BJ (cell line): ENCODE measurements at places on chromosomes 7 and 10.
A peak's percentile ranks its signal among the peaks of the same experiment; 100 is the strongest.

DNA sequence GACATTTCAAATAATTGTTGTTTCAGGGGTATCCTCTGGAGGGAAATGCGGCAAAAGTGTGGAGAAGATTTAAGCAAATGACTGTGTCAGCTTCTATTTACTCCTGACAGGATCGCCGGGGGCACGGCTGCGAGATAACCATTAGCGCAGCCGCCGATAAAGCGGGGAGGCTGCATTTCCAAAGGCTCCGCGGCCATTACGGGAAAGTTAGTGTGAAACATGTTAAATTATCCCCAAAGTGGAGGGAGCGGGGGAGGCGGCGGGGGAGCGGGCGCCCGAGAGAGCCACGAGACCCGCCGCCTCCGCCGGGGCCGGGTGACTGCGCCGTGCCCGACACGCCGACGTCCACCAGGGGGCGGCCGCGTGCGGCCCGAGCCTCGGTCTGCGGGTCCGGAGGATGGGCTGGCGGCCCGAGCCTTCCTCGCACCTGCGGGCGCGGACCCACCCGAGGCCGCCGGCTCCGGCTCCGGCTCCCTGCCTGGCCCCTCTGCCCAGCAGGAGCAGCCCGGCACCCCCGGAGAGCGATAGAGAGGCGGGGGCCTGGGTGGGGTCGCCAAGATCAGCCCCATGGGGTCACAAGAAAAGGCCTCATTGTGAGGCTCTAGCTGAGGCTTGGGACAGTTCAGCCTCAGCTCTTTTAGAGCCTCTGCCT, 74.4 kb upstream of the PAX2 start:
- no peak for DNase-seq

- no peak for DNase-seq
These were observed 450.2 kb downstream of the PLXNA4 start for GRCh38 chr7:132125872-132126595.

DNA sequence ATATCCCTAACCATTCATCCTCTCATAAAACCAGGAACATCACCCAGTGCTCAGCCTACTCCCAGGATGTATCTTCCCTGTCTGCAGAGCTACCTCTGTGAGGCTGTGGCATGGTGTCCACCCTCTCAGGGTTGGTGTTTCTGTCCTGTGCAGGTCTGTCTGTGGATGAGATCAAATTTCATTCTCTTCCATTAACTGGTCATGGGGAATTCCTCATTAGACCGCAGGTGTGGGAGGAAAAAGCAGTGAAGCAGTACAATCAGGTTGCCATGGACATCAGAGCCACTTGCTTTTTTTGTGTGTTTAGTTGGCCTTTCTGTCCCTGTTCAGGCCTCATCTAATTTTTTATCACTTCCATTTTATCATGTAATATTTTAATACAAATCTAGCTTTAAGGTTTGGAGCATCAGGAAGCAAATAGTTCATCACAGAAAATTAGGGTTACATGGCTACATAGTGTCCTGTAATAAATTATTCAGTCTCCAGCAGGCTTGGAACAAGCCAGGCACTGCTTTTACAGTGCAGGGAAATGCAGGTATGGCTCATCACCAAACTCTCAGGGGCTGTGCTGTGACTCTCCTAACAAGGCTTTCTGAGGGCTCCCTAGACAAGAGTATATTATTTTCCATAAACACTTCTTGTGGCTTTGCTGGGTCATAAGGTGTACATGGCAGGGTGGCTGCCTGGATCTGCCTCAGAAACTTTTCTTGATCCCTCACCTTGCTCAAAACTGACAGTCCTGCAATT, 594.9 kb upstream of the IGFBP3 start:
- no peak for DNase-seq

DNA sequence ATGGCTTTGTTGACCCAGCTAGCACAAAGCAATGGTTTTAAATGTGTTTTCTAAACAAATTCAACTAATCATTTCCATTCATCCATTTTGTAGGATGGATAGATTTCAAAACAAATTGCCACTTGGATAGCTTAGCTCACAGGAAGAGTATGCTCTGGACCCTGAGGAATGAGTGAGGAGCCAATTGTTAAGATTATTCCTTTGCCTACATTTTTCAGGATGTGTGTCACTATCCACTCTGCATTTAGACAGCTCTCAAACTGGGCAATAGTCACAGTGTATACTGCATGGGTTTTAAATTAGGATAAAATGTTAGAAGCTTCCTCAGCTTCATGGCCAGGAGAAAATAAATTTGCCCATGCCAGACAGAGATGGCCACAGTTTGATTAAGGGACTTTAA, 605.6 kb upstream of the TEX47 start:
- DNase-seq: no peak

DNA sequence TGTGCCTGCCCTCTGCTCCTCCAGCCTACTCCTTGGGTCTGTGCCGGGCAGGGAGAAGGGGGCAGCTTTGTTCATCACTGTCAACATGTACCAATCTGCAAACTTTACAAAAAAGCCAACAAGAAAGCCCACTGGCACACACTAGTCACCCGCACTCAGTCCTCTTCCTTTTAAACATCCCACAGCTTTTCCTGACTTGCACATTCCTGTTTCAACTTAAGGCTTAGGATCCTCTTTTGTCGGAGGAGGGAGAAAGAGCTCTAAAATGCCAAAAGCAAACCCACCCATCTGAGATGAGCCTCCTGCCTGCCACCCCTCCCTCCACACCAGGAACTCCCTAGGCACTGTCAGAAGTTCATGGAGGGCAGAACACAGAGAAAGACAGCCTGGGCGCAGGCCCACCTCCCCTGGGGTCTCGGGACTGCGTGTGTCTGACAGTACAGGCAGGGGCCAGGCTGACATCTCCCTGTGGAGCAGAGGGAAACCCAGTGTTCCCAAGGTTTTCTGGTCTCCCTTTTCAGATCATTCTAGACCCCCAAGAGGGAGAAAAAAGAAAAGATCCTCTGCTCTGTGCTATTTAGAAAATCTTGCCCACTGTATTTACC, 5.4 kb downstream of the PDIA4 start:
- no peak for DNase-seq

GRCh38 chr10:4807761-4808507, 18.1 kb upstream of the AKR1E2 start:
- DNase-seq: peak; percentile 65

DNA sequence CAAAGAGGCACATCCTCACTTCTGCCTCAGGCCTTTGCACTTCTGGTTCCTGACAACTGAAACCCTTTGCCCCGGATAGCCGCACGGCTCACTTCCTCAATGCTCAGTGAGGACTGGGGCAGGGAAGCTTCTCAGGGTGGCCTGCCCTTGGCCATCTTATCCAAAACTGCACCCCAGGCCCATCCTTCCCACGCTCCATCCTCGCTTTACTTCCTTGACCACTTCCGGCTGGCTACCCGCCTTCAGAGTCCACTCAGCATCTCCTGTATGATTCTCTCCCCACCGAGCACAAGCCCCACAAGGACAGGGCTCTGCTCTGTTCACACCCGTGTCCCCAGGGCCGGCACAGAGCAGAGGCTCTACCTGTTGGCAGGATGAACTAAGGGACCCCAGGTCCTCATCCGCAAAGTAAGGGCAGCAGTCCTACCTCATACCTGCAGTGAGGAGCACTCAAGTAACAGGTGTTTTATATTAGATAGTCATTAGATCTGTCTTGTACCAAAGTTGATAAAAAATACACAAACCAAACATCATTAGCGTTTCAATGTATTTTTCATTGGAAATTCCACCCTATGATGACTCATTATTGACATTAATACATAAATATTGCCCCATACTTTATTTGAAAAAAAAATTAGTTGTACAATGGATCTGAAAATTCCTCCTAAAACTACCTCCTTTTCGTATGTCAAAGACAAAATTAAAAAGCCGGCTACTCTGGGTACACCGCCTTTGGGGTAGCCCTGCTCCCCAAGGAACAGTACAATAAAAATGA, 35.0 kb downstream of the GNA12 start:
- no peak for DNase-seq

- no peak for DNase-seq
These were observed 20.2 kb upstream of the INSIG1 start for GRCh38 chr7:155277385-155277994.

DNA sequence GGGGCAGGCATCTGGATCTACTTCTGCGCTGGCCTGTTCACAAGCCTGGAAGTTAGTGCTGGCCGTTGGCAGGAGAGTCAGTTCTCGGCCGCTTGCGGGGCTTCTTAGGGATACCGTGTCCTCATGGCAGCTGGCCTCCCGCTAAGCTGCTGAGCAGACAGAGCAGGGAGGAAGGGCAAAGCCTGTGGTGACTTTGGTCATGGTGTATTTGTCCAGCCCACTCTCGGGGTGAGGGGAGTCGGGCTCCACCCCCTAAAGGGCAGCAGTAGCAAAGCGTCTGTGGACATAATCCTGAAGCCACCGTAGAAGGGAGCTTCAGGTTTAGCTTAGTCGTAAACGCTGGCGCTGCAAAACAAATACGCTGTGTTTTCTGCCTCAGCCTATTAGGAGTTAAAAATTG, 12.2 kb downstream of the UBE3C start:
- DNase-seq: peak; percentile 15

DNA sequence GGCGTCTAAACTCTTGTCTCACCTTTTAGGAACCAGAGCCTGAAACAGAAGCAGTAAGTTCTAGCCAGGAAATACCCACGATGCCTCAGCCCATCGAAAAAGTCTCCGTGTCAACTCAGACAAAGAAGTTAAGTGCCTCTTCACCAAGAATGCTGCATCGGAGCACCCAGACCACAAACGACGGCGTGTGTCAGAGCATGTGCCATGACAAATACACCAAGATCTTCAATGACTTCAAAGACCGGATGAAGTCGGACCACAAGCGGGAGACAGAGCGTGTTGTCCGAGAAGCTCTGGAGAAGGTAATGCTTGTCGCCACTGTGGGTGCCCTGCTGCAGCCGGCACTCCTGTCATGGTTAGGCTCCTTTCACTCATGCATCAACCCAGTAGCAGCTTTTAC, 113.1 kb downstream of the ZMYND11 start:
- DNase-seq: no peak

DNA sequence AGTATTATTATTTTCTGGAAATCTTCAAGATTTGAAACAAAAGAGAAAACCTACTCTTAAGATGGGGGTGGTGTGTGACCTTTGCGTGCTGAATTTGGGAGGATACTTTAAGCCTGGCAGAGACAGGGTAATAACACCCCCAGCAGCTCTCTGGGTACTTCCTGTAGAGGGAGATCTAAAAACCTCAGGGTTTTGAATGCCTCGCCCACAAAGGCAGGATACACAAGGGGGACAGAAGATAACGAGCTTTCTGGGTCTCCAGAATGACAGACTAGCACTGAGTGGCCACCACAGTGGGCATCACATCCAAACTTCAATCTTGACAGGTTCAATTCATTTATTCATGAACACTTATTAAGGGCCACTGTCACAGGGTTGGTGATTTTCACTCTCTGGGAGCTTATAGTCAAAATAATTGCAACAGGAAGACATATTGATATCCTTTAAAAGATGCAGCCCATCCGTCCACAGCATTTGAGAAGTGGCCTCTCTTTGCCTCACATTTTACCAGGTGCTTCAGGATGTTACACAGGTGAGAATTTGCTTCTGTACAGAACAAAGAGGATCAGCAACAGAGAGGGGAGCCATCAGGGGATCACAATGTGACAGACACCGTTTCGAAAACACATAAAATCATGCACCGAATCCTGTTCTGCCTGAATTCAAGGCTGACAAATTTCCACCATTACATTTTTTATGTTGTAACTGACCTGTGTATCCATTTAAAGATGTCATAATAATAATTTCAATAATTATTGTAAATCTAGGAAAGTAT, 14.3 kb downstream of the CPA1 start:
- DNase-seq: no peak

GRCh38 chr7:137937202-137937560, 64.7 kb downstream of the CREB3L2 start:
- no peak for DNase-seq

- no peak for DNase-seq
These were observed 758.7 kb upstream of the CELF2 start for GRCh38 chr10:10259013-10259412.

DNA sequence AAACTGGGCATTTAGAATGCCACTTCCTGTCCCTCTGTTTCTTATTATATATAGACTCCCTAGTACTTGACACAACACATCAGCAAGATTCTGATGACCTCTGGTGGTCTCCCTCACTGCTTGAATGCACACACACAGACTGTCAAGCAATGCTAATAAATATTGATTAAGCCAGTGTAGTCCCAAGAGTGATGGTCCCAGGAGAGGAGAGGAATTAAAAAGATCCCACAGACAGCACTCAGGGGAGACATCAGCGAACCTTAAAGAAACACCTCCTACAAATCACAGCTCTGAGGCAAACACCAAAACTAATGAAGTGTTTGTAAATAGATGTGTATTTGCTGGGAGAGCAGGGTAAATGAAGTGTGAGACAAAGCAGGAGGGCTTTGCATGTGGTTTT, 1291.2 kb downstream of the XPNPEP1 start:
- DNase-seq: no peak

DNA sequence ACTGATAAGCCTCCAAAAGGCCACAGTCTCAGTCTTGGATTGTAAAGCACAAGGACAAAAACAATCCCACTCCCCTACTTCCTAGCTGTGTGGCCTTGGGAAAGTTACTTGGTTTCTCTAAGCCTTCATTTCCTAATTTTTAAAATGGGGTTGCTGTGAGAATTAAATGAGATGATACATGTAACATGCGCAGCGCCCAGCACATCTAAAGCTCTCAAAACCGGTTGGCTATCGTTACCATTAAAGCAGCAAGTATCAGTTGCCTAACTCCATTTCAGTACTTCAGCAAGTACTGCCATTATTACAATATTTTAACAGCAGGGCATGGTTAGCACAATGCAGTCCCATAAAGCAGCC, 1.9 kb downstream of the NRCAM start:
- DNase-seq: no peak

- DNase-seq: no peak
These were observed 15.2 kb upstream of the CAMK1D start for GRCh38 chr10:12334186-12334530.

GRCh38 chr7:55121249-55121648, 102.4 kb downstream of the EGFR start:
- DNase-seq: no peak

GRCh38 chr7:150787321-150788281, 12.6 kb downstream of the TMEM176B start:
- DNase-seq: no peak

- no peak for DNase-seq
These were observed 1140.8 kb upstream of the AUTS2 start for GRCh38 chr7:68457481-68457880.

DNA sequence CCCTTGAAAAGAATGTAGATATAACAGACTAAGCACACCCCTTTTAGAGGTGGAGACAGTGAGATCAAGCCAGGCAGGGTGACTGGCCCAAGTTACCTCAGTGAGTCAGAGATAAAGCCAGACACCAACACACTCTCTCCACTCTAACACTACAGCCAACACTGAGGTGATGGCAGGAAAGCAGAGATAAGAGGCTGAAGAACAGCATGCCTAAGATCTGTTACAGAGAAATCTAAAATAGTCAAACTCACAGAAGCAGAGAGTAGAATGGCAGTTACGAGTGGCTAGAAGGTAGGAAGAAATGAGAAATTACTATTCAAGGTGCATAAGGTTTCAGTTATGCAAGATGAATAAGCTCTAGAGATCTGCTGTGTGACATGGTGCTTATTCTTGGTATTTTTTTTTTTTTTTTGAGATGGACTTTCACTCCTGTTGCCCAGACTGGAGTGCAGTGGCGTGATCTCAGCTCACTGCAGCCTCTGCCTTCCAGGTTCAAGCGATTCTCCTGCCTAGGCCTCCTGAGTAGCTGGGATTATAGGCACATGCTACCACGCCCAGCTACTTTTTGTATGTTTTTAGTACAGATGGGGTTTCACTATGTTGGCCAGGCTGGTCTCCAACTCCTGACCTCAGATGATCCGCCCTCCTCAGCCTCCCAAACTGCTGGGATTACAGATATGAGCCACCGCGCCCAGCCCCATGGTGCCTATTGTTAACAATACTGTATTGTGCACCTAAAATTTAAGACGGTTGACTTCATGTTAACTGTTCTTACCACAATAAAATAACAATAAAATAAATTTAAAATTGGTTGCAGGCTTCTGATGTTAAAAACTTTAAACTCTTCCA, 28.7 kb downstream of the ICA1 start:
- DNase-seq: no peak
